ENCODE measurements at places on chromosomes 5 and 9. TPM values are rescaled to one million over a fixed set of nuclear protein-coding genes. Genes with fewer than 3 reads are reported as not detected.
A peak's percentile ranks its signal among the peaks of the same experiment; 100 is the strongest.

GRCh38 chr5:124546643-124547042, 199.8 kb downstream of the ZNF608 start:
- H3K4me1 ChIP-seq: no peaks in the 10 kb centered on the region
- no peaks in the 10 kb centered on the region for H3K36me3 ChIP-seq
- no peak overlapping the region for H3K27ac ChIP-seq
- H3K27me3 ChIP-seq: peaks cover 3% of the 10 kb centered on the region
- no peak overlapping the region for H3K4me3 ChIP-seq

NSG2 gene
- not detected for total RNA-seq

PGM5 gene
- total RNA-seq: 14.7 TPM

DNA sequence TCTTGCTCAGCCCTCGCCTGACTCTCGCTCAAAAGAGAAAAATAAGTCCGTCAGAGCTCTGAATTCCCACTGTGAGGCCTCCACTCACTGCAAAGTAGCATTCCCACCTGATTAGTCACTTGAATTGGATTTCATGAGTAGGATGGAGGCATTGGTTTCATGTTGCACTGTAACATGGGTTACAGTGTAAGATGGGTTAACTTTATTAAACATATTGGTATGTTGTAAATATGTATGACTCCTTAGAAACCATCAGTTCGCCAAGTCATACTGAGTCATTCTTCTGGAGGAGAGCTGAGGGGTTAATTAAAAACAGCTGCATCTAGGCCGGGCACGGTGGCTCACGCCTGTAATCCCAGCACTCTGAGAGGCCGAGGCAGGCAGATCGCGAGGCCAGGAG, 93.8 kb upstream of the BNC2 start:
- DNase-seq: peak; percentile 100
- peak overlapping the region; percentile 96 for H3K27ac ChIP-seq
- H3K27me3 ChIP-seq: no peaks in the 10 kb centered on the region
- H3K4me1 ChIP-seq: peaks cover 10% of the 10 kb centered on the region
- H3K36me3 ChIP-seq: no peaks in the 10 kb centered on the region

DNA sequence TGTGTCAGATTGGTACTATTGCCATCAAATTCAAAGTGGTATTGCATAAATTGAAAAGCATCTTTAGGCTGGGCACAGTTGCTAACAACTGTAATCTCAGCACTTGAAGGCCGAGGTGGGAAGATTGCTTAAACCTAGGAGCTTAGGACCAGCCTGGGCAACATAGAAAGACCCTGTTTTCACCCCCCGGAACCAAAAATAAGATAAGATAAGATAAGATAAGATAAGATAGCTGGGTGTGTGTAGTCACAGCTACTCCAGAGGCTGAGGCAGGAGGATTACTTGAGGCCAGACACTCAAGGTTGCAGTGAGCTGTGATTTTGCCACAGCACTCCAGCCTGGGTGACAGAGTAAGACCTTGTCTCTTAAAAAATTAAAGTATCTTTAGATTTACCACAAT, 297.9 kb upstream of the SEMA6A start:
- H3K4me3 ChIP-seq: no peak overlapping the region
- no peaks in the 10 kb centered on the region for H3K36me3 ChIP-seq
- H3K27ac ChIP-seq: no peak overlapping the region
- H3K4me1 ChIP-seq: no peaks in the 10 kb centered on the region

KIF12 gene
- total RNA-seq: not detected

GRCh38 chr5:78320401-78320800, 25.9 kb upstream of the AP3B1 start:
- no peak overlapping the region for H3K4me3 ChIP-seq
- no peaks in the 10 kb centered on the region for H3K36me3 ChIP-seq
- H3K27me3 ChIP-seq: no peaks in the 10 kb centered on the region
- no peaks in the 10 kb centered on the region for H3K4me1 ChIP-seq
- H3K27ac ChIP-seq: no peak overlapping the region

GRCh38 chr5:138903130-138903775, 28.1 kb upstream of the LRRTM2 start:
- peaks cover 26% of the 10 kb centered on the region for H3K36me3 ChIP-seq
- peaks cover 21% of the 10 kb centered on the region for H3K4me1 ChIP-seq
- H3K4me3 ChIP-seq: no peak overlapping the region
- peak overlapping the region; percentile 33 for H3K27ac ChIP-seq

SLCO6A1 gene
- total RNA-seq: not detected

DNA sequence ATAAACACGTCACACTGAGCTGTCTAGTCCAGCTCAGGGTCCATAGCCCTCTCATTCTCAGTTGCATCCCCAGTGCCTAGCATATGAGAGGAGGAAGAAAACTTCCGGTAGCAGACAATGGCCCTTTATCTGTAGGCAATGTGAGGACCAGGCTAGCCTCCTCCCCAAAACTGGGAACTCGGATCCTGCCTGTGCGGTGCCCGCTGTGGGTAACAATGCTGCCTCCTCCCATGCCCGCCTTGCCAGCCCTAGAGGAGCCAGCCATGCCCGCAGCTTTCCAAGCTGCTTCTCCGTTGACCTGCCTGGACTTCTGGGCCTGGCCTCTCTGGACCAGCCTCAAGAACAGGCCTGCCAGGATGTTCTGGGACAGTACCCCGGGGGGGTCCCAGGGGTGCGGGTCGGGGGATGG, 74.6 kb upstream of the ORM1 start:
- H3K4me1 ChIP-seq: peaks cover 12% of the 10 kb centered on the region
- no peak for DNase-seq
- no peak overlapping the region for H3K27ac ChIP-seq
- H3K36me3 ChIP-seq: peaks cover 6% of the 10 kb centered on the region

DNA sequence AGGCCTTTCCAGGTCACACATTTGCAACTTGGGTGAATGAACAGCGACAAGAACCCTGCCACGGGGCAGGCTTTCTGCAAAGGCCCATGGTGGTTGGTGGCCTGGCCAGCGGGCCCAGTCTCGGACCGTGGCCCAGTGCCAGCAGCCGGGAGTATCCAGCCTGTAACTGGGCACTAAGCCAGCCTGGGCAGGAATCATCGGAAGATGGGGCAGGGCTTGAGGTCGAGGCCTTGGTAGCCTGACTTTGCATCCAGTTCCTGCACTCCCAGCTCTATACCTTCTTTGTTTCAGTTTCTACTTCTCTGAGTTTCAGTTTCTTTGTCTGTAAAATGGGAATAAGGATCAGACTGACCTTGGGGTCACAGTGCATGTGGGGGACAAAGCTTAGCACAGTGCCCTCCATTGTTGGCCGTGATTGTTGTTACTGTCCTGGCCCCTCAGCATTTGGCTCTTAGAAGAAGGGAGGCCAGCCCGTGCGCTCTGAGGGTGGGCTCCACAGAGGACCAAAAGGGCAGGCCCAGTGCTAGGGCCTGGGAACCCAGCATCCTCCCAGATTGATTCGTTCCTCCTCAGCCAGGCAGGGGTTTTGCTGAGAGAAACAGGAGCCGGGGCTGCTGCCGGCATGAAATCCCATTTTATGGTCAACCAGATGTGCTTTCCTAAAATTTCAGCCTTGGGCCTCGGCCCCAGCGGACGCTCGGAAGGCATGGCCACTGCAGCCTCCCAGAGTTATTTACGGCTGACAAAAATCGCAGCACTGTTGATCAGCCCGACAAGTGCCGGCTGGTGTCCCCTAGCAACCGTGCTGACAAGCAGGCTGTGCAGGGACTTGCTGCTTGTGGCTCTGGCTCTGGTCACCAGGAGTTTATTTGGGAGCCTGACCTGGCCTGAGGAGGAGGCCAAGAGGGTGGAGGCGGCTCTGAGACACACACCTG, 43.6 kb downstream of the JADE2 start:
- no peak overlapping the region for H3K27ac ChIP-seq
- peaks cover 73% of the 10 kb centered on the region for H3K36me3 ChIP-seq
- peaks cover 16% of the 10 kb centered on the region for H3K4me1 ChIP-seq
- no peak overlapping the region for H3K4me3 ChIP-seq
- peak; percentile 24 for DNase-seq
- H3K27me3 ChIP-seq: no peaks in the 10 kb centered on the region

DNA sequence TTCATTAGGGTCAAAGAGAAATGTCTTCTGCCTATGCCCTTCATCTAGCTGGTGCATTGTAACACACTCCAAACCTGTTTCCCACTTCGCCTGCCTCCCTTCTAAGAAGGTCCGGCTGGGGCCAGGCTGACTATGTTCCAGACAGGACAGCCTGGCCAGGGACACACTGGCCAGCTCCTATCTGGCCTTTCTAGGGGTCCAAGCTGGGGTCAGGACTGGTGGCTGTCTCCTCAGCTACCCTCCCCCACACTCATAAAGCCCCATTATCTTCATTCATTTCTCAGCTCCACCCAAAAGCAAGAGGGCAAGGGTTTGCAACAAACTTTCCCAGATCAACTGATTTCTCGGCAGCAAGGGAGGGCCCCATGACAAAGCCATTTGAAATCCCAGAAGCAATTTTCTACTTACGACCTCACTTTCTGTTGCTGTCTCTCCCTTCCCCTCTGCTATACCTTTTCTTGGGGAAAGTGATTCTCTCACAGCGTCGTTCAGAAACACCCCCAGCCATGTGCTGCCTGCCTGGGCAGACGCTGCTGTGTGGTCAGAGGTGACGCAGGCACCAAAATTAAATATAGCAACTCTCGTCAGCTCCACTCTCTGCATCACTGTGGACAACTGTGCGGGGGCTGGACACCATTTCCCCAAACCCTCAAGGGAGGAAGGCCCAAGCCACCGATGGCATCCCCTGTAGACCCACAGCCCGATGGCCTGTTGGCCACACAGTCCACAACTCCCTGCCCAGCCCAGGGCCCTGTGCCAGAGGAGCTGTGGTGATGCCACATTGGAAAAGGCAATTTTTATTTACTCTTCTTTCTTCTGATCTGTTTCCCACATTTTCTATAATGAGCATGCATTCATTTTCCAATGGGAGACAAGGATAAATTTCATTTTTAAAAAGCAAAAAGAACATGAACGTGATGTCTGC, 6.1 kb downstream of the IL13 start:
- no peaks in the 10 kb centered on the region for H3K27me3 ChIP-seq
- no peak overlapping the region for H3K27ac ChIP-seq
- H3K36me3 ChIP-seq: no peaks in the 10 kb centered on the region
- no peak overlapping the region for H3K4me3 ChIP-seq
- no peak for DNase-seq

CTXN3 gene
- total RNA-seq: not detected
